NB4 (cell line): ENCODE measurements at places on chromosomes 4 and X.

DNA sequence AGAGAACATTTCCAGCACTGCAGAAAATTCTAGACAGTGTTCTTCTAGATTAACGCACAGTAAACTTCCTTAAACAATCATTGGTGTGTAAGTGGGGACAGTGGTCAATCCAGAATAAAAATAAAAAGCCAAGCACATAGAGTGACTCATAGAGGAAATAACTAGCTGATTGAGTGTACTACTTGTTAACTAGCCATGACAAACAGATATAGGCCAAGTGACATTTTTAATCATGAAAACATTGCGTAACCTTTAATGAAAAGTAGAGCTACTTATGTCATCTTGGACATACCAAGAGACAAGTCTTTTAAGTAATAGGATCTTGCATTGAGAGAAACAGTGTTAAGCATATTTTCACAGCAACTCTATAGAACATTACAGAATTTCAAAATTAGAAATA lies 233.9 kb upstream of the MAB21L2 start:
- peak; percentile 69 for DNase-seq

DNA sequence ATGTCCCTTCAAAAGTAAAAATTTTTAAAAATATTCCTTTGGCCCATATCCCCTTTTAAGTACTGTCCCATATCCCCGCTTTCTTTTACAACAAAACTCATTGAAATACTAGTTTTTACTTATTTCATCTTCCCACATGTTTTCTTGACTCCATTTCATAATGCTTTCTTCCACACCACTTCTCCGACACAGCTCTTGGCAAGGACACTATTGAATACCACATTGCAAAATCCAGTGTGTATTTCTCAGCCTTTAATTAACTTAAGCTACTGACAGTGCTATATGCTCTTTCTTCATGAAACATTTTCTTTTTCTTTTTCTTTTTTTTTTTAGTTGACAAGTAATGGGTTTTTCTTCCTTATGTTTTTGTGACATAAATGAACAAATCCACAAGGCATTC lies 28.8 kb downstream of the PRDM8 start:
- DNase-seq = no peak

DNA sequence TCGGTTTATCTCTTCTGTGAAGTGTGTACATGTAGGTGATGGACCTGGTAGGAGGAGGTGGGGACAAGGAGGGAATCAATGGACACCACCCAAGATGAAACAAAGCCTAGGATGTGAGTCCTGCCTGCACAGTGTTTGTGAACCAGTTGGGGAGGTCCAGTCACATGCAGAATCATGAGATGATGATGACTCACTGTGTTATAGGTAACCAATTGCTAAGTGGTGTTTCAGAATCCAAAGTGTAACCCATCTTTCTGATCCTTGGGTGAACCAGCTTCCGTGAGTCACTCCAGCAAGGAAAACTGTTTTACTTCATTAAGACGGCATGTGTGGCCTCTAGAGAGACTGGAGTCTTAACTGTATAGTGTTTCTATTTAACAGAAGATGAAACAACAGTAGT lies 57.9 kb upstream of the HPF1 start:
- no peak for DNase-seq

GRCh38 chr4:1465173-1466033 lies 59.2 kb upstream of the NKX1-1 start:
- DNase-seq = no peak

DNA sequence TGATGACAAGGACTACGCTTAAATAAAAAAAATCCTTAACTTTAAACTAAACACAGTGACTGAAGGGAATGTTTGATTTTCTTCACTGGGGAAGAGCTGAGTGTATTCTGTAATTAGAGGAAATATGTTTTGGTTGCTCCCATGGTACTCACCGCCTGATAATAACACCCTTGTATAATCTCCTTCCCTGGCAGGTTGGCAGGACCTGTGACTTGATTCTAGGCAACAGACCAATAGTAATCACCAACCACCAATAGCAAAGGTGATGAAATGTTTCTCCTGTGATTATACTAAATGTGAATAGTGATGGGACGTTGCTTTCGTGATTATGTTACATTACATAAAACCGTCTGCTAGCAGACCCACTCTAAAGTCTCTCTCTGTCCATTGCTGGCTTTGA lies 536.8 kb upstream of the CPEB2 start:
- DNase-seq = no peak

DNA sequence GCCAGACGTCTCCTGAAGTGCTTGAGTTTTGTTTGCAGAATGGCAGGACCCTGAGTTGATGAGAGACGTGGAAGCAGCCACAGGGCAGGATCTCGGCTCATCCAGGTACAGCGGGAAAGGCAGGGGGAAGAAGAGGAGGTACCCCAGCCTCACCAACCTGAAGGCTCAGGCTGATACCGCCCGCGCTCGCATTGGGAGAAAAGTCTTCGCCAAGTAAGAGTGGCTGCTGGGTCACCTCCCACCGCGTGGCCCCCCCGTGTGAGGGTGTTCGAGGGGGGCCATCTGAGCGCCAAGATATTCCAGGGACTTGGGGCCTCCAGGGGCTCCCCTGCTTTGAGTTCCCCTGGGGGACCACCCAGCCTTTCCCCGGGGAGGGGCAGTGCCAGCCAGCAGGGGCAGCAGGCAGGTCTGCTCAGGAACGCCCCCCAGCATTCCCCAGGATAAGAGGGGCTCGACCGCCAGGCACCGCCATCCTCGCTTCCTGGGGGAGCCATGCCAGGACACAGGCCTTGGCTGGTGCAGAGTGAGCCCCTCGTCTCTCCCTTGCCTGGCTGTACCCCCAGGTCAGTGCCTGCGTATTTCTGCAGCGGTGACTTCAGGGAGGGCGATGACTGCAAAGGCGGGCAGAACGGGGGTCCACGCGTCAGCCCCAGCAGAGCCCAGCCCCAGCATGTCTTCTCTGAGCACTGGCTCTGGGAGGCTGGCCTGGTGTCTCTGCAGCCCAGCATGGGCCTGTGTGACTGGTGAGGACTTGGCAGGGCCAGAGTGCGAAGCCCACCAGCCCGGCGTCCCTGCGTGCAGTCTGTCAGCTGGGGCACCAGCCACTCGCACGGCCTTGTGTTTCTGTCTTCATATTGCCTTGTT lies 22.3 kb downstream of the NKX1-1 start:
- no peak for DNase-seq

DNA sequence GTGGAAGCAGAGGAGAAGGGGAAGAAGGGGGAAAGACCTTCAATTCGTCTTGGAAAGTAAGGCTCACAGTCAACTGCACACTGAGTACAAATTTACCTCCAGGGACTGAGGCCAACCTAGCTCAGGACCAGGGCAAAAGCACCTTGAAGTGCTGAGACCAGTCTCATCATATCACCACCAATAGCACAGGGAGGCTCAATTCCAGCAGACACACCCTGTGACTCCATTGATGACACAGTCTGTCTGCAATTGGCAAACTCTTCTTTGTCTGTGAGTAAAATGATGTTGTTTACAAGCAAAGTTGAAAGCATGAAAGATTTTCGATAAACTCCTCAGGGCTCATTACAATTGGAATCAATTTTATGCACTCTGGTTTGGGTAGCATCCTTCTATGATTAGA lies 32.3 kb downstream of the TRIML1 start:
- no peak for DNase-seq

GRCh38 chrX:74781507-74782034 lies 143.7 kb downstream of the NEXMIF start:
- DNase-seq = no peak

GRCh38 chr4:139666735-139667281 lies 1.2 kb downstream of the MGST2 start:
- DNase-seq = peak; percentile 42

- no peak for DNase-seq
Measured at GRCh38 chr4:44670506-44671199, 7.6 kb upstream of the GUF1 start.

- DNase-seq = no peak
Measured at GRCh38 chr4:145545538-145546174, 64.0 kb downstream of the SMAD1 start.

- peak; percentile 31 for DNase-seq
Measured at GRCh38 chrX:123927845-123928244, 33.7 kb upstream of the STAG2 start.

DNA sequence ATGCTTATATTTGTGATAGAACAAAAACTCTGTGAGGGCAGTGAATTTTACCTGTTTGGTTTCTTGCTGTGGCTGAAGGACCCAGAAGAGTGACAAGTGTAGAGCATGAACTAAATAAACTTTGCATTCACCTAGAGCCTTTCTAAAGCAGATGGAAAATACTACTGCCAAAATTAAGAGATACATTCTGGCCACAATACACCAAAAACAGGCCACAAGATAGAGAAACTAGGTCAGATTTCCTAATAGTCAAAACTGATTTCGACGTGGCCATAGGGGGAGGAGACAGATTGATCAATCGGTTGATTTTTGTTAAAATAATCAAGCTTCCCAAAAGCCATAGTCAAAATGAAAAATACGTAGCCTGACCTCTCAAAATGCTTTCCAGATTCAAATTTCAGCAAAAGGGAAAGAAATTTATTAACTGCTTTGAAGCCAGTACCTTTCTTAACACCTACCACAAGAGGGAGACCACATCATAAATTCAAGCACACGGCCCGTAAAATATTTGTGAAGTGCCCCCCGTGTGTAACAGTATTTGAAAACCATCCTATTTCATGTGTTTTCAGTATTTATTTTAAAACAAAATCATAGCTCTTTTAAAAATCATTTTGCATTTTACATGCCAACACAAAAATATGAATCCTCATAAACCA lies 132.4 kb downstream of the CORIN start:
- DNase-seq = peak; percentile 73

- no peak for DNase-seq
Measured at GRCh38 chr4:174260099-174260498, 23.4 kb downstream of the FBXO8 start.

DNA sequence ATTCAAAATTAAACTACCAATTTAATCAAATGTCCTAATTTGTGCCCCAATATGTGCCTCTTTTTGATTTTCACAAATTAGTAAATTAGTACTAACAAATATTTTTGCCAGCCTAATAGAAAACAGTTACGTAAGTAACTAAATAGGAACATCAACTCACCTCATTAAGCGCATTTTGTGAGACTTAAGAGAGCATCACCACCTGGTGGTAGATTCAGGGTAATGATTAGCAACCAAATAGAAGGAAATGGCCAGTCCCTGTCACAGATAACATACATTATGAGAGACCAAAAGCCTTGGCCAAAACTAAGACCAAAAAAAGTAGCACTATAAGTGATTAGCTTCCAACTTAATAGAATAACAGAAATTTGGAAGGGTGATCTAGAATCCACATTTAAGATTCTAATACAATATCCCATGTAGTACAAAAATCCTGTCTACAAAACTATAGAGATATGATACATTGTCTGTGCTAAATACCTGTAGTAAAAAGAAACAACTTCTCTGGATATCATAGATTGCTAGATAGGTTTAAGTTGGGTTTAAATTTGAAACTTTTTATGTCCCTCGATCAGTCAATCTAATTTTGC lies 46.7 kb downstream of the C4orf46 start:
- DNase-seq = peak; percentile 59

DNA sequence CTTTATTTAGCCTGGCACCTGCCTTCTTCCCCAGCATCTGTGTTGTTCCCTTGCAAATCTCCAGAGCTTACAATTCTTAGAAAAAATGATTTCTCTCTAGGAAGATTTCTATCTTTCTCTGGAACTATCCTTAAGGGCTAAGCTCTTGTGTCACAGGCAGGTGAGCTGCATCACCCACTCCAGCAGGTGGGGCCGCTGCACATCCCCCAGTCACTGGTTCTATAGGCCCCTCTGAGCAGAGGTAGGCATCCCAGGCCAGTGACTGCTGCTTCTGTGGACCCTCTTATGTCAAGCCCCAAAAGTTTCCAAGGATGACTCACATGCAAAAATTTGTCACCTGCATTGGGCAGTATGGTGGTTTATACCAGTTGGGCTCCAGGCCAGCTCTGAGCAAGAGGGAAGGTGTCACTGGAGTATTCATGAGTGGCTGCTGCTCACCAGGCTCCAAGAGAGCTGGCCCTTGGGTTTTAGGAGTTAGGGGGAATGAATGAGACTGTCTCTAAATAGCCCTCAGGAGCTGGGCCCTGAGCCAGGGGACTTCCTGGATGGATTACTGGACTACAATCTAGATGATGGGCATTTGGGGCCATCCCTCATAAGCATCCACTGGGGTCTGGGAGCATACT lies 208.1 kb upstream of the EOLA2 start:
- DNase-seq = no peak

- DNase-seq = no peak
Measured at GRCh38 chrX:50206753-50207152, 2.2 kb downstream of the CCNB3 start.

DNA sequence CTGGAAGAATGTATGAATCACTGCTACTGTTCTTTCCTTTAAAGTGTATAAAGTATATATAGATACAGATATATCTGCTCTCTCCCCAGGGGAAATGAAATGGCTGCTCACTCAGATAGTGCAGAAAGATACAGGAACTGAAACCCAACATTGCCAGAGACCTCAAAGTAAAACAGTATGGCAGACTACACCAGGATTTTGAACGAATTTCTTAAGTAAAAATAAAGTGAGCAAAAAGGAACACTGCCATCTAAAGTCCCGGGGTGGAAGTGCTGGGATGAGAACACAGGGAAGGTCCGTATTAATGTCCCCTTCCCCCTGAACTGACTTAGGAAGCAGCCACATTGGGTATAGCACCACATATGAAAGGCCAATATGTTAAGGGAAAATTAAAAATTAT lies 93.4 kb downstream of the TMA16 start:
- DNase-seq = peak; percentile 35

DNA sequence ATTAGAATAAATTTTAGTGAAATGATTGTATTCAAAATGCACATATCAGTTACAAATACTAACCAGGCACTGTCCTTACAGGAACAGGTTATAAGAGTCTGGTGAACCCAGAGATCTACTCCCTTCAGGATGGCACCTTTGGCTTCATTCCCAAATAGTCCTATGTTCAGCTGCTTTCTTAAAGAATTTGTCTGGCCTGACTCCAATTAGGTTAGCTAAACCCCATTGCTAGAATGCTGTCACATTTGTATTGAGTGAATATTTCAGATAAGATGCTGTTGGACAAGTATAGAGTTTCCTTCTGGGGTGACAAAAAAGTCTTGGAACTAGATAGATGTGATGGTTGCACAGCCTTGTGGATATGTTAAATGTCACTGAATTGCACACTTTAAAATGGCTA lies 69.4 kb downstream of the EFHC2 start:
- DNase-seq = no peak

DNA sequence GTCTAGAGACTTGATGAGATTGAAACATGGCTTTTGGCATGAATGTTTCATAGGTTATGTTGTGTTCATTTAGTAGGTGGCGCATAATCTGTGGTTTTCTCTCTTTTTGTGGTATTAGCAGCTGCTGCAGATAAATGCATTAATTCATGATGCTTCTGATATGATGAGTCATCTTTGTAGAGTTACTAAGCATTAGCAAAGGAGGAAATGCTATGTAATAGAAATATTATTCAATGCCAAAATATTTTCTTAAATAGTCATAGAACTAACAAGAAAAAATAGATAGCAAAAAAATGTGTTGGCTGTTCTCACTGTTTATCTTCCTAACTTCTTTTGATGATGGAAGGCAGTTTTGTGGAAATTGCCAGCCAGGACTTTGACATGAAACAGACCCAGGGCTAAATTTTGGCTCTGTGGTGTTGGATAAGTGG lies 3.6 kb downstream of the ZXDB start:
- no peak for DNase-seq
